ENCODE measurements at places on chromosomes 13 and 19.
A peak's percentile ranks its signal among the peaks of the same experiment; 100 is the strongest.

GRCh38 chr19:51161266-51161665 lies 19.2 kb downstream of the SIGLEC7 start:
- DNase-seq = no peak

DNA sequence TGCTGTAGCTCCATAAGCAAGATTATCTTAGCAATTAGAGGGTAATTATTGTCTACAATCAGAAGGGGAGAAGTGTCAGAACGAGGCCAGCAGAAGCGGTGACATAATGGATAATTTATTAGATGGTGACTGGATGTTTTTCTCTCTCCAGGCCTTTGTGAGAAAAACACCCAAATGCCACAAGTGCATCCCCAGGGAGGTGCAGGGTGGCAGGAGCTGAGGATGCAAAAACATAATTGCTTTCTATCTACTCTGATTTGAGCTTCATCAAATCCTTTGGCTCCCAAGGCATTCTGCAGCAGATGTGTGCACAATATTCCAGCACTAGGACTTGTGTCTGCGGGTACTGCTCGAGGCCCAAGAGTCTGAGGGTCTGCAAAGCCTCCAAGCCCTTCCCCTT lies 220.1 kb upstream of the SERP2 start:
- no peak for DNase-seq

DNA sequence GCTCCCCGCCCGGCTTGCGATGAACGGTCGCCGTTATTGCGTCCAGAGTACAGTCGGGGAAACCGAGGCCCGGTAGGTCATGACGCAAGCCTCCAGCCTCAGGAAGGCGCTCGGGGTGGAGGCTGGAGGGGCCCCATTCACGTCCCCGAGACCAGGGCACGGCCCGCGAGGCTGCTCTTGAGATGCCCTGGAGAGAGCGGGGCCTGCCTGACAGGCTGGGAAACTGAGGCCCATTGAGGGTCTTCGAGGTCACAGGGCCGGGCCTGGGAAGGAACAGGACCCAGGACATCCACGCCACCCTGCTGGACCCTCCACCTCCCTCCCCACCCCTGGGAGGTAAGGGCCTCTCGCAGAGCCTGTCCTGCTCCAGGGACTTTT lies 367 bp downstream of the NDUFS7 start:
- DNase-seq = no peak

DNA sequence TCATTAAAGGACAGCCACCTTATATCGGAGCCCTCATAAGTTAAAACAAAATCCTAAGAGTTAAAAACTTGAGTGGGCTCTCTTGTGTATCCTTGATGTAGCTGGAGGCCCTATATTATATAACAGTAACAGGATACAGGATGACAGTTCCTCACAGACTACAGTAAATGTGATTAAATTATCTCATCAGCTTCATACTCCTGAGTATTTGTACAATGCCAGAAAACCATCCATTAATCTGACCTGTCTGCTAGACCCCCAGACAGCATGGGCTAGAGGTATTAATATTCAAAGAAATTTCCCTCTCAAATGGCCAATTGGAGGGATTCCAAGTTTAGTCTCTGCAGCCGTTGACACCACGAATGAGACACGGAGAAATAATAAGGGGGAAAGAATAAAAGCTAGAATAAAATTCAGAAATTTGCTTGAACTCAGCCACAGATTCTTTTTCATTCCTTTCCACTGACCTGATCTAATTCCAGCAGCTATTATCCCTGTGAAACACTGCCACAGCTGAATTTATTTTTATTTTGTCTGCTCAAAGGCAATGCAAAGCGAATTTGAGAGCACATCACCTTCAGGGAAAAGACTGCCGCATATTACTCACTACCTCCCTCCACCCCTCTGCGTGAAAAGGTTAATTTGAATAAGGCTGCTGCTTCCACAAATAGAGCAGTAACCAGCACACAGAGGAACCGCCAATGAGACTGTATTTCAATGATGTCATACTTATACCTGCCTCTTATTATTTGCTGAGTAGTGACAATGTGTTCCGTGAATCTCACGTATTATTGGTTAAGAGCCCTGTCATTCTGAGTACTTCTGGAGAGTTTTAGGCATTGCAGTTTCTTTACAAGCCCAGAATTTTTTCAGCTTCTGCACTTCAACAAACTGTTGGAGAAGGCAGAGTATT lies 155.9 kb upstream of the KLF12 start:
- DNase-seq = peak; percentile 75

- no peak for DNase-seq
Measured at GRCh38 chr13:43285933-43286597, 262.7 kb downstream of the DNAJC15 start.

DNA sequence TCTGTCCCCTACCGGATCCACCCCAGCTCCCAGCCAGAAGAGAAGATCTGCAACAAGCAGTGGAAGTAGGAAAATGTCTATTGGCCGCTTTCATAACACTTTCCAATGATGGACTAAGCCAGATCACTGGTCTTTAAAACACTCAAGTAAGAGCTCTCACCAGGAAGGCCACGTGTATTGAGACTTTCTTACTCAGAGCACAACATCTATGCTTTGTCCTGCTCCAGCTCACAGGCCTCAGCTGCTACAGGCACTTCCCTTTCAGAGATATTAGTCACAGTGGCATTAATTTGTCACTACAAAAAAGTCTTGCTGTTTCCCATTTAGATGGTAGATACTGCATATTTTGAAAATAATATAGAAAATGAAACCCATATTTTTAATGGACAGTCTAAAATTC lies 164.2 kb downstream of the ABCC4 start:
- no peak for DNase-seq

DNA sequence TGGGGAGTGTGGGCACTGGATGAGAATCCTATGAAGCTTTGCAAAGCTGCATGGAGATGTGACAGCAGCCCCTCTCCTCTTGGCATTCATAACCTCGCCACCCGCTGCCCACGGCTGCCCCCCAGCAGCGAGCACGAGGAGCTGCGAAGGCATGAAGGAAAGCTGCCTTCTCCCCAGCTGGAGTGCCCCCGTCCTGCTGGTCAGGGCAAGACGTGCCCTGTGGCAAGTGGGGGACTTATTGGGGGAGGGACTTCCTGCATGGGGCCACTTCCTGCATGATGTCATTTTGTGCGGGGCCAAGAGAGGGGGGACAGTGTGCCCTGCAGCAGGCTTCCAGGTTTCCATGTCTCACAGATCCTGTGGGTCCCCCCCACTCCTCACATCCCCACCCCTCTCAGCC lies 85.9 kb downstream of the TSHZ3 start:
- DNase-seq = no peak

DNA sequence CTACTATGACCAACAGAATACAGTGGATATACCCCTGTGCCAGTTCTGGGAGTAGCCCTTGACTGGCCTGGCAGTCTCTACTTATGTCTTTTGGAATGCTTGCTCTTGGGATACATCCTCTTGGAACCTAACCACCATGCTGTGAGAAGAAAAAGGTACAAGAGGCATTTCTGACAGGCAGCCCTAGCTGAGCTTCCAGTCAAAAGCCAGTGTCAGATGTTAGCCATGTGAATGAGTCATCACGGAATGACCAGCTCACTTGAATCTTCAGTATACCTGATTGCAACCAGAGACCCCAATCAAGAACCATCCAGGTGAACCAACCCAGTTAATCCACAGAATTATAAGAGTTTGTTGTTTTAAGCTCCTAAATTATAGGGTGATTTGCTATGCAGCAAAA lies 4.1 kb downstream of the CCDC169 start:
- DNase-seq = no peak

- DNase-seq = no peak
Measured at GRCh38 chr13:110444226-110444653, 117.3 kb downstream of the RAB20 start.

DNA sequence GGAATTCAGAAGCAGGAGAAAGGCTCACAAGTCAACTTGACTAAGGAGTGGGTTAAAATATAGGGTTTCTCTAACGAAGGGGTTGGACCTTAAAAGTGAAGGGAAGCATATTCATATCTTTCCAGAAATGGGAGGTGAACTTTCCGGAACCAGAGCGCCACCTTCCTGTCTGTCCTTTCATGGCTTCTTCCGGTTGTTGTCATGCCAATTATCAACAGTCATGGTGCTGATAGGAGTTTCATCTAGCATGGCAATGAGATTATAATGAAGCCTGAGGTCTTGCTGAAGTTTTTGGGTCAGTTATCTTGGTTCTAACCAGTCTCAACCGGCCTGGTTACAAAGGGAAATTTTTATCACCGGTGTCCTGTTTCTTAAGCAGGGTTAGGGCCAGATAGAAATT lies 162.9 kb upstream of the NBEA start:
- DNase-seq = no peak

DNA sequence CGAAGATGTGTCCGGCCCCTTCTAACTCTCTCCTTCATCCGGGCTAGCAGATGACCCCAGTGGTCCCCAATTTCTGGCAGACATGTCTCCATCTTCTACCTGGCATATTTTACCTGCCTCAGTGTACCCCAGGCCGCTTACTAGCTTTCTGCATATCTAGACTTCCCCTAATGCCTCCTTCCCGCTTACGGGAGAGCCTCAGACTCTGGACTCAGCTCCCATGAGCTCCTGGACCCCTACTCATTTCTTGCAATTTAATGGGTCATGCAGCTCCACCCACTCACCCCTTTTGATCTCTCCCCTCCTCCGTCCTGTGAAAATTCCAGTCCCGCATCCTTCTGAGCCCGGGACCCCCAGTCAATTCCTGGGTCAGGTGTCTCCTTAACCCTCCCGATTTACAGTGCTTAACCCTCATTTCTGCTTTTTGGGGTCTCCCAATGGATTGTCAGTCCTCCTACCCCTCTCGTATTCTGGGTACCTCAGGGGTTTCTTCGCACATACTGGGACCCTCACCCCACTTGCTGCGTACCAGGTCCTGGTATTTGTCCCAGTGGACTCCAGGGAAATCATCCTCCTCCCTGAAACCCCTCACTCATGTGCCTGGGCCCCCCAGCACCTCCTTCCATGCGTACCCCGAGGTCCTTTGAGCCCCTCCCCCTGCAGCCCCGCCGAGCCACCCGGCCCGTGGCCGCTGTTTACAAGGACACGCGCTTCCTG lies 500 bp upstream of the JUNB start:
- no peak for DNase-seq

DNA sequence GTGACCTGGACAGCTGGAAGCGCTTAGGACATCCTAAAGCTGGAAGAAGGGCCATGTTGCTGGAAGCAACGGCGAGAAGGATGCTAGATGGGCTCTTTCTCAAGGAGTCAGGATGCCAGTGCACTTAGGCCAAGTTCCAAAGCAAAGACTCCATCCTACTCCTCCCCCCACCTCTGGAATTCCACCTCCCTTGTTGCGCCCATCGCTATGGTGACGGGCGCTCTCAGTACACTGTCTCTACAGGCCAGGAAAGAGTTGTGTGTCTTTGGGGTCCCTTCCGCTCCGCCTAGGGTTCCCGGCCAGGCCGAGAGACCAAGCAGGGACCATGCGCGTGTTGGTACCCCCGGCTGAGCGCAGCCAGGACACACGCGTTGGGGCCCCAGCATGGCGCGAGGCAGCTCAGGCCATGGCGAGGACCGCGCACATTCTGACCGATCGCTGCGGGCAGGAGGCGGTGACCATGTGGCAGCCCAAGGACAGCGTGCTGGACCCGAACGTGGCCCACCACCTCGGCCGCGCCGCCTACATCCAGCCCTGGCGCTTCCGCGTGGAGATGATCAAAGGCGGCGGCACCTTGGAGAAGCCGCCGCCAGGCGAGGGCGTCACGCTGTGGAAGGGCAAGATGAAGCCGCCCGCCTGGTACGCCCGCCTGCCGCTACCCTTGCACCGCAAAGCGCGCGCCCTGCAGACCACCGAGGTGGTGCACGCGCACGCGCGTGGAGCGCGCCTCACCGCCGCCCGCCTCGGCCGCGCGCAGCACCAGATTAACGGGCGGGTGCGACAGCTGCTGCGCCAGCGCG lies 31.0 kb upstream of the SLC1A6 start:
- DNase-seq = no peak

- no peak for DNase-seq
Measured at GRCh38 chr19:31152906-31153305, 196.3 kb downstream of the TSHZ3 start.

GRCh38 chr19:31046024-31046423 lies 303.2 kb downstream of the TSHZ3 start:
- DNase-seq = no peak

DNA sequence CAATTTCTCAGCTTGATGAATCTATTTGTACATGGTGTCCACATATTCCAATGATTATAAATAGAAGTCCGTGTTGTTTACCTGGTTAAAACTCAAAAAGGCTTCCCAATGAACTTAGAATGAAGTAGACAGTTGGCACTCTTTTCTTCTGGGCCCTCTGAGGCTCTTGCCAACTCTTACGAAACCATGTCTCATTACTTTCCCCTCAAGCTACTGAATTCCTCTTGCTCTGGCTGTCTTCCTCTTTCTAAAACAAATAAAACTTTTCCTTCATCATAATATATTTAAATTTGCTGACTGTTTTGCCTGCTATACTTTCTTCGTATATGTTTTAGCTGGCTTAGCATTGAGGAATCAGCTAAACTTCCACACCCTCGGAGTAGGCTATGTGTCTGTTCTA lies 139.7 kb downstream of the SLITRK6 start:
- no peak for DNase-seq

DNA sequence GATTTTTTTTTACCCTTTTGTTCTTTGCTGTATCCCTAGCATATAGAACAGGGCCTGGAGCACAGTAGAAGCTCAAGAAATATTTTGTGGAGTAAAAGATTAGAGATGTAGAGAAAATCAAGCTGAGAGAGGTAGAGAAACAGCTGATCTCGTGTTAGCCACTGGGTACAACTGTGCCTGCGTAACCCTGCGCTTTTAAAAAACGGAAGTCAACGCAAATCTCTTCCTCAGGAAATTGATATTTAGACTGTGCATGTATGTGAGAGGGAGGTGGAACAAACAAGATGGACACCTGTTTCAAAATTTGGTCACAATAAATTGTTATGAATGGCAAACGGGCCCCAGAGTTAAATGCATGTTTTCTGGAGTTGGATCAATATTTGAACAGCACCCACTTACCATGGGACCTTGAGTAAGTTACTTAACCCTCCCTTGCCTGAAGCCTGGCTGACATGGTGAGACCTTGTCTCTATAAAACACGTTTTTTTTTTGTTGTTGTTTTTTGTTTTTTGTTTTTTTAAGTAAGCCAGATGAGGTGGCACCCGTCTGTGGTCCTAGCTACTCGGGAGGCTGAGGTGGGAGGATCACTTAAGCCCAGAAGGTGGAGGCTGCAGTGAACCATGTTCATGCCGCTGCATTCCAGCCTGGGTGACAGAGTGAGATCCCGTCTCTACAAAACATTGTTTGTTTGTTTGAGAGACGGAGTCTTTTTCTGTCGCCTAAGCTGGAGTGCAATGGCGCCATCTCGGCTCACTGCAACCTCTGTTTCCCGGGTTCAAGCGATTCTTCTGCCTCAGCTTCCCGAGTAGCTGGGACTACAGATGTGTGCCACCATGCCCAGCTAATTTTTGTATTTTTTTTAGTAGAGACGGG lies 3.3 kb upstream of the EPOR start:
- no peak for DNase-seq
